ENCODE measurements at places on chromosomes 1 and 21.

GRCh38 chr1:150995896-150996295, 10.8 kb downstream of the MINDY1 start:
- DNase-seq: no peak

- DNase-seq: no peak
Observed at GRCh38 chr1:94463765-94464330, 45.7 kb downstream of the ABCD3 start.

- no peak for DNase-seq
Observed at GRCh38 chr1:101898137-101898536, 98.6 kb downstream of the OLFM3 start.

DNA sequence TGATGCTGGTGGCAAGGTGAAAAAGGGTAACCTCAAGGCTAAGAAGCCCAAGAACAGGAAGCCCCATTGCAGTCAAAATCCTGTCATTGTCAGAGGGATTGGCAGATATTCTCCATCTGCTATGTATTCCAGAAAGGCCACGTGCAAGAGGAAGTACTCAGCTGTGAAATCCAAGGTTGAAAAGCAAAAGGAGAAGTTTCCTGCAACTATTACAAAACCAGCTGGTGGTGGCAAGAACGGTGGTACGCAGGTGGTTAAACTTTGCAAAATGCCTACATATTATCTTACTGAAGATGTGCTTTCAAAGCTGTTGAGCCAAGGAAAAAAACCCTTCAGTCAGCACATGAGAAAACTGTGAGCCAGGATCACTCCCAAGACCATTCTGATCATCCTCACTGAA, 13.7 kb upstream of the VPS45 start:
- no peak for DNase-seq

- DNase-seq: no peak
Observed at GRCh38 chr1:246000638-246001015, 506.5 kb downstream of the SMYD3 start.

GRCh38 chr21:42293649-42294272, 21.4 kb downstream of the TFF3 start:
- no peak for DNase-seq

GRCh38 chr1:41856151-41856943, 62.4 kb downstream of the HIVEP3 start:
- DNase-seq: no peak
